Stimulated activated CD8-positive, alpha-beta memory T cell treated with anti-CD3 and anti-CD28 coated beads, Interleukin-7, amount 100 ng/mL, for 1 hour (primary cell): ENCODE measurements at places on chromosomes 2 and 18.
A peak's percentile ranks its signal among the peaks of the same experiment; 100 is the strongest.

DNA sequence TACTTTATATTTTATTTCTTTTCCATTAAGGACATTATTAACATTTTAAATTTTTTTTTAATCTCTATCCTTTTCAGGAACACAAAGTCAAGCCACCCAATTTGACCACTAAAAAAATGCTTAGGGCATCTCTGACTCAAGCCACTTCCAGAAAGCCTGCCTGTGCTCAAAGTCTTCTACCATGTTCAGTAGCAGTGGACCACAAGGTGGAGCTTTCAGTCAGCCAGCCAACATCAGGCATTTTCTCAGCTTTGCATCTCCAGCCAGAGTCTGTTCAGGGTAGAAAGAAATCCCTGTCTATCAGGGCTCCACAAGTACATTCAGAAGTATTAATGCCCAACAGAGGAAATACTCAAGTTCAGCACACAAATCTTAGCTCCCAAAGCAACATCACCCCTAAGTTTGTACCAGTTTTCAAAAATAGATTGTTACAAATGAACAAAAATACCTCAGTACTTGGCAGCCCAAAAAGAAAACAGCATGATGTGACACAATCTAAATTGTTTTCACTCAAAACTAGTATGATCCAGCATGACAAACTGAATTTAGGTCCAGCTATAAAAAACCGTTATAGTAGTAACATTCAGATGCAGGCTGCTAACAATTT is 37.6 kb downstream of the C18orf63 start:
- peak; percentile 21 for DNase-seq

DNA sequence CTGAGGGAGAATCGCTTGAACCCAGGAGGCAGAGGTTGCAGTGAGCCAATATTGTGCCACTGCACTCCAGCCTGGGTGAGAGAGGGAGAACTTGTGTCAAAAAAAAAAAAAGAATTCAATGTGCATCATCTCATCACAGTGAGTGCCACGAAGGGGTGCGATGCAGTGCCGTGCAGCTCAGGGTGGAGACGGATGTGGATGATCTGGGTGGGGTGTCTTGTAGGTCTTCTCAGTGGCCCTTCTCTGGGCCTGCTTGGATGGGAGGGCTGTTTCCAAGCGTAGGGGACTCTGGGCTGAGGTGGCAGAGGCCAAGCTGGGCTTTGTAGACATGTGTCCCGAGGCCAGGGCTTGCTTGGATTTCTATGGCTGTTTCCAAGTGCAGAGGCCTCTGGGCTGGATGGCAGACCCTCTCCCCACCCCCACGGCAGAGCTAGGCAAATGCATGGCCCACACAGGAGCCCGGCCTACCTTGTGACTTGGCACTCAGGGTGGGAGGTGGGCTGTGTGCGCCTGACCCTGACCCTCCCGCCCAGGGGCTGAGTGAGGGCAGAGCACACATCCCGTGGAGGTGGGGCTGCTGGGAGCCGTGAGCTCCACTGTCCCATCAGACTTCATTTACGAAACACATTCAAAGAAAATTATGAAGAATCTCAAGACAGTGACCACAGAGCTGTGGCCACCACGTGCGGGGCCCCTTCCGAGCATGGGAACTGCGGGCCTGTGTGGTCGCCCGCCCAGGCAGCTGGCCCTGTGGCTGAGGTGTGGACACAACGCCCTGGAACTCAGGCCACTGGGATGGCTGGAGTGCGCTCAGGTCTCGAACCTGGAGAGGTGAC is 76.4 kb downstream of the ASB1 start:
- no peak for DNase-seq

GRCh38 chr2:16177671-16178180 is 237.4 kb downstream of the MYCN start:
- no peak for DNase-seq

GRCh38 chr2:201886504-201886903 is 80.2 kb downstream of the CDK15 start:
- no peak for DNase-seq

DNA sequence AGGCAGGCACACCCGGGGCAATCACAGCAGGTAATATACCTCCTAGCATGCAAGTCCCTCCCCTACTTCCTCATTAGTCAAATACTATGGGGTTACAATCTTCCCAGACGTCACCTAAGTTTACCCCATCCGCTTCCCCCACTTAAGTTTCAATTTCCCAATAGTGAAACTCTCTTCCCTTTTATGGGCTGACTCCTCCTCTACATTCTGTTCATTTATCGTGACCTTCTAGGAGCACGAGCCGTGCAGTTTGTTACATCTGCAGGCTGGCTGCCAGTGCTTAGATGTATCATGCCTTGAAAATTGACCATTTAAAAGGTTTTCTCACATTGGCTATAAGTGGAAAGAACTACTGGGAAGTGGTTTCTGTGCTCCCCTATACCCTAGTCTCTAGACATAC is 1357.8 kb upstream of the CRIM1 start:
- no peak for DNase-seq

GRCh38 chr18:76384114-76384790 is 110.8 kb downstream of the ZNF516 start:
- no peak for DNase-seq

- no peak for DNase-seq
Observed at GRCh38 chr2:110904116-110904778, 171.9 kb downstream of the ACOXL start.

- no peak for DNase-seq
Observed at GRCh38 chr2:64423303-64423702, 30.7 kb upstream of the LGALSL start.

GRCh38 chr18:31970617-31971016 is 27.7 kb upstream of the TRAPPC8 start:
- DNase-seq: no peak

DNA sequence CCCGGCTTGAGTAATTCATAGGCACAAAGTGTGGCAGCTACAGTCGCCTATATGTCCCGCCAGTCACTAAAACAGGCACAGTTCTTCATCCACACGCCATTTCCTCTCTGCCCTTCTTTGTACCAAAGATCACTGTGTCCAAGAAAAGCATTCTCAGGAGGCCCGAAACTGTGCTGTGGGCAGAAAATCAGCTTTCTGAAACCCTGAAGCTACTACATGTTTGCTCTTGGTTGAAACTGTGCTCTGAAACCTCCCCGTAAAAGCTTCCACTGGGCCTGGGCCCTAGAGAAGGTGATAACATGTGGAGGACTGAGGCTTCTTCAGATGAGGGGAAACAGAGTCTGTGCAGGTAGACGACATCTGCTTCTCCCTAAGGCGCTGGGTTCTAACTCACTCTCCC is 75.6 kb upstream of the ID2 start:
- DNase-seq: no peak

GRCh38 chr18:70074116-70074515 is 126.4 kb upstream of the CD226 start:
- DNase-seq: no peak

DNA sequence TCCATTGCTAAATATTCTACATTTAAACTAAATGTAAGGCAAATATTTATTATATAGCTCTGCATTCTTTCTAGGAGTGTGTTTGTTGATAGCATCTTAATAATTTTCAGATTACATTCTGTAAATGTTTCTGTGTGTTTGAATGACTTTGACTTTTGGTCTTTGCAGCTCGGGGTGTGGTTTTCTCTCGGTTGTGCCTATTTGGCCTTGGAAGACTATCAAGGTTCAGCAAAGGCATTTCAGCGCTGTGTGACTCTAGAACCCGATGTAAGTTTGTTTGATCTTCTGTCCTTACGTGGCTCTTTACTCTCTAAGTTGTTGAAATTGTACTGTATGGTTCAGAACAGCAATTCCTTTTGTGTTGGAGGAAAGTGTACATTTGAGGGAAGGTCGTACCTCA is 149.9 kb downstream of the TTC27 start:
- no peak for DNase-seq

DNA sequence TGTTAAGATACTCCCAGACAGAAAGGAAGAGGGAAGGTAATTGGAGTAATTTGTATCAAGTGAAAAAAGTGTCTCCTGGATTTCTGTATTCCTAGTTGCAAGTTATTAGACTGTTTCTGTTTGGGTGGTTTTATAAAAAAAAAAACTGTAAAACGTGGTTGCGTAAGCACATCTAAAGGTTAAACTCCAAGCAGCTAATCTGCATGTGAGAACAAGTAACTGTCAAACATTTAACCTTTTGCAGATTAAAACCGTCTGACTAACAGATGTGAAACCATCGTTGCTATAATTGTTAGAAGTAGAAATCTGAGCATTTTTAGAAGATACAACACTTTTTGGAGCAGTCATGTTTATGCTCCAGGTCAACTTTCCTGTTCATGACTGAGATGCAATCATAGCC is 72.3 kb downstream of the AFF3 start:
- no peak for DNase-seq

- no peak for DNase-seq
Observed at GRCh38 chr2:232320443-232320803, 58.1 kb upstream of the ALPP start.

- DNase-seq: no peak
Observed at GRCh38 chr2:75519843-75520242, 40.9 kb downstream of the EVA1A start.

GRCh38 chr18:74818516-74819175 is 221.0 kb downstream of the ZNF407 start:
- DNase-seq: no peak

DNA sequence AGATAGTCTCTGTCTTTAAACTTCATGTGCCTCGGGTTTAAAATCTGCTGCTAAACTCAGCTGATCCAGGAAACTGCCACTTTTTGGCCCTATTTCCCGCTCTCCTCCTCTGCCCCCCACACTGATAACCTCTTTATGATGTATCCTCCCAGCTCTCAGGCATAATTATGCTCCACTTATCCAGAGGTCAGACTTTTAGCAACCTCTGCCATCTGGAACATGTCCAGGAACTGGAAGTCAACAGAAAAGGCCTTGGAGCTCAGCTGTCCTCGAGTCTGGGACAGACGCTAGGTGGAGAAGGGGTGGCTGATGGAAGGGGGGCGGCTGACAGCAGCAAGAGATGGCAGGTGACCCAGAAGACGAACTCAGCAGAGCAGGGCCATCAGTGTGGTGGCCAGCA is 41.2 kb downstream of the ASAP2 start:
- DNase-seq: no peak

- DNase-seq: no peak
Observed at GRCh38 chr2:174014699-174015070, 49.5 kb upstream of the SP3 start.

- no peak for DNase-seq
Observed at GRCh38 chr2:121282800-121283385, 2.1 kb downstream of the TFCP2L1 start.

GRCh38 chr2:222196159-222196558 is 102.6 kb downstream of the PAX3 start:
- DNase-seq: no peak

DNA sequence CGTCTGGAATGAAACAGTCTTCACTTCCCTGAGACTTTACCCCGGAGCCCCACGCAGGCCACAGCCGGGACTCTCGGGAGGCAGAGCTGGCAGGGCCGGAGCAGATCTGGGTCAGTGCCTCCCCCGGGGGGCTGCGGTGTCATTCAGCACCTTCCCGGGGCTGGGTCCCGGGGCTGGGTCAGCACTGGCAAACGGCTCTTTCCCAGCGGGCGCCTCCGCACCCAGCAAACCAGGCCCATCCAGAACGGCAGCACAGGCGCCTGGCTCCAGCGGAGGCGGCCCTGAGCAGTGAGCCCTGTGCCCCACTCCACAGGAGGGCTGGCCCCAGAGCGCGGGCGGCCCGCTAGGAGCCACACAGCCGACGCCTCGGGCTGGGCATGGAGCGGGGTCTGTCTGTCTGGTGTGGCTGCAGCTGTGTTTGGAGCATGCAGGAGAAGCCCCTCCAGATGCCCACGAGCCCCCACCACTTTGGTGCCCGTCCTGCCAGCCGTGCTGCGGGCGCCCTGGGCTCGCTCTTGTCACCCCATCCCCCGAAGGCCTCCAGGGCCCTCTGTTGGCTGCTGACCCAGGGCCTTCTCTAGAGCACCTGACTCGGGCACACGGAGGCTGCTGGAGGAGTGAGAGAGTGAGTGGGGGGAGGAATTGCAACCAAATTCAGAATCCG is 132.1 kb upstream of the CTDP1 start:
- no peak for DNase-seq

- DNase-seq: no peak
Observed at GRCh38 chr2:240168041-240168440, 27.6 kb upstream of the OTOS start.

GRCh38 chr2:239908744-239909143 is 116.4 kb downstream of the NDUFA10 start:
- DNase-seq: no peak

DNA sequence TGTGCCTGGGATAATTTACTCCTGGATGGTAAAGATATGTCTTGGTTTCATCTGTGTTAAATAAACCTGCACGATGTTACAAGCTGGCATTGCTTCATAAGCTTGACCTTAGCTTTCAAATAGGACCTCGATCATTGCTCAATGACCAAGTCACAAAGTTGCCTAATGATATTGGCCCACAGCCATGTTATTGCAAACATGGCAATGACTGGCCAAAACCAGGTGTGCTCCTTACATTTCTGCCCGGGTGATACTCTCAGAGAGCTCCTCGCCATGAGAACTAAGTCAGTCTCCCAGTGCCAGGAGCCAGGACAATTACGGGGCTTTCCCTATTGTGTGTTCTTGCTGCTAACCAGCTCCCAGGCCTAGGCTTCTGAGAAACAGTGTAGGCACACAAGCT is 72.5 kb upstream of the CYP1B1 start:
- no peak for DNase-seq

DNA sequence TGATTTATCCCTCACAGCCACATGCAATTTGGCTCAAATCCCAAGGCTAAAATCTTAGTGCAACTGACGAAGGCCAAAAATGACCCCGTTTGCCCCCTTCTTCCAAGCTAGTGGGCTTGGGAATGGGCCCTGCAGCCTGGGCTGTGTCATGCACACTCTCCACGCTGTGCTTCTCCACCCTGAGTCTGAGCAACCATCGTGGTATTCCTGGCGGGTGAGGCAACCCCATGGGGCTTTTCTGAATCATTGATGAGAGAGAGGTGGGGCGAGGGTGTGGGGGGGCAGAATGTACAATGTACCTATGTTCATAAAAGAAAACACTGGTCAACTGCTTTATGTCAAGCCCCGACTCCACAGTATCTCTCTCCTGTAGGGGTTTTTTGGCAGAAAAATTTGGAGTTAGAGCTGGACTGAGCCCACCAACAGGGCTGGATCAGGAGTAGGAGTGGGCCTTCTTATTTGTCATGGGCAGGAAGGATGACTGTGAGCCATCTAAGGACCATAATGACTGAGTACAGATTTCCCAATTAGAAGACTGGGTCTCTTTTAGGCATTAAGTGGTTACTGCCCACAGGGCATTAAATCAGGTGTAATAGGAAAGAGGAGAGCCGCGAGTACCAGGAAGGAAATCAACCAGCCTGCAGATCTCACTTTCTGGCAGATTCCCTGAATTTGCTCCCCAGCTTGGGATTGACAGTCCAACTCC is 8.9 kb downstream of the SULT1C2 start:
- no peak for DNase-seq

- DNase-seq: no peak
Observed at GRCh38 chr2:70978341-70979179, at the start of gene ANKRD53. ANKRD53 (plus strand) TSS chr2:70978630; CDS start chr2:70978646, 16 bp downstream.

GRCh38 chr2:180787330-180787729 is 193.1 kb upstream of the UBE2E3 start:
- no peak for DNase-seq

GRCh38 chr2:213640738-213641425 is 356.6 kb downstream of the SPAG16 start:
- DNase-seq: no peak

- DNase-seq: no peak
Observed at GRCh38 chr2:74020702-74021406, 36.1 kb downstream of the TET3 start.
